ENCODE measurements at places on chromosomes 12 and 14. TPM values are rescaled to one million over a fixed set of nuclear protein-coding genes. Genes with fewer than 3 reads are reported as not detected.
A peak's percentile ranks its signal among the peaks of the same experiment; 100 is the strongest.

The SRRM4 gene
- not detected for total RNA-seq

- no peak for DNase-seq
Measured at GRCh38 chr14:89294060-89294459, 123.0 kb downstream of the FOXN3 start.

DNA sequence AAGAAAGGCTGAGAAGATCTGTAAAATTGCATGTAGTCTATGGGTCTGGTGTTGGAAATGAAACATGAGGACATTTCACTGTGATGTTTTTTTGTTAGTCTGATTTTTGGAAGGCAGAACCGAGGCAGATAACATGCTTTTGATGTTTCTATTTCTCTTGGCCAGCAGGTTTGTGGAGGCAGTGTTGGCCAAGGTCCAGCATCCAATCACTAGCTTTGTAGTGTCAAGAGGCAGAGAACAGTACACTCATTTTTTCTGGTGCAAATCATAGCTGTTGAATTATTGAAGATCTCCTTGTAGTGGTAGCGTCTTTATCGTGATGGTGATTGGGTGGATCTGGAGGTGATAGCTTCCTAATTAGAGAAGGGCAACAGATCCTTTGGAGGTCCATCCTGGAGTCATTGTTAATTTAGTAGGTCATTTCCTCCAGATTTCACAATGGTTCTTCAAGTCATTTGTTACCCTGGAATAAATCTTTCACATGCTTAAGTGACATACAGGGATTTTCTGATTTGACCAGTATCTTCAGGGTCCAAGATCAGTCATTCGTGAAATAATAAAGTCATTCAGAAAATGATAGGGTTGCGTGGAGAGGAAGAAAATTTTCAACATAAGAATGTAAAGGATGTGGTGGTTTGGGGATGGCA is 252.4 kb upstream of the CPNE8 start:
- no peak for DNase-seq

- DNase-seq = no peak
Measured at GRCh38 chr12:19709889-19710288, 270.6 kb downstream of the AEBP2 start.

DNA sequence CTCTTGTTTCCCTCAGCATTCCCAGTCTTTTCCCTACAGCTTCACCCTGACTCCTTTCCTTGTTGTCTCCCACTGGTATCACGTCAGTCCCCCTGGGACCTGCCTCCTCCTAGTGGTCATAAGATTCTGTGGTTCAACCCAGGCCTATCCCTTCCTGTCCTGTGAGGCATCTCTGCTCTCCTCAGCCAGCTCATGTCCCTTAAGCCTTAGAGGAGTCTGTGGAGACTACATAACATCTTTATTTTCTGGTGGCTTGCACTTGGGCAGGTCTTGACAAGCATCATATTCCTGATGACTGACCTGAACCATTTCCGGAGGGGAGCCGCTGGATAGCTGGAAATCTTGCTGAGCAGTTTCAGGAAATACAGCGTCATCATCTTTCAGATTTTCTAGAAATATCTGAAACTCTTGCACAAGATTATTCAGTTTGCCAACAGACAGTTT is 688 bp downstream of the C12orf71 start:
- no peak for DNase-seq

The IL22 gene
- not detected for total RNA-seq

GRCh38 chr12:1811948-1812291 is 8.4 kb upstream of the LRTM2 start:
- DNase-seq = no peak

GRCh38 chr12:9796346-9796745 is 30.9 kb upstream of the KLRF1 start:
- DNase-seq = no peak

The NFKBIA gene
- total RNA-seq = 37.0 TPM

The IAPP gene
- total RNA-seq = not detected

DNA sequence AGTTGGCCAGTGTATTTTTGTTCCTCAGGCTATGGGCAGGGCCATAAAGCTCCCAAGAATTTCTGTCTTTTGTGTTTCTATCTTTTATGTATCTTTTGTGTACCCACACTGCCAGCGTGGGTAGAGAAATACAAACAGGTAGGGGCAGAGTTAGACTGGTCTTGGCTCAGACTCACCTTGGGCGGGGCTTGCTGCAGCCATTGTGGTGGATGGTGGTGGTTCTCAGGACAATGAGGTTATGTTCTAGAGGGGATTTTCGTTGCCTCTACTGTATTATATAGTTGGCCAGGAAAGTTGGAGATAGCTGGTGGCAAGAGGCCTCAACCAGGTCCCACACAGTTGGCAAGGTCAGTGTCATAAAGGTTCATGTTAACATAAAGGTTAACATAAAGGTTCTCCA is 977.5 kb upstream of the LRFN5 start:
- no peak for DNase-seq

- no peak for DNase-seq
Measured at GRCh38 chr12:124450376-124450750, 117.0 kb downstream of the NCOR2 start.

GRCh38 chr14:100827101-100828021 is 1.4 kb downstream of the MEG3 start:
- no peak for DNase-seq

DNA sequence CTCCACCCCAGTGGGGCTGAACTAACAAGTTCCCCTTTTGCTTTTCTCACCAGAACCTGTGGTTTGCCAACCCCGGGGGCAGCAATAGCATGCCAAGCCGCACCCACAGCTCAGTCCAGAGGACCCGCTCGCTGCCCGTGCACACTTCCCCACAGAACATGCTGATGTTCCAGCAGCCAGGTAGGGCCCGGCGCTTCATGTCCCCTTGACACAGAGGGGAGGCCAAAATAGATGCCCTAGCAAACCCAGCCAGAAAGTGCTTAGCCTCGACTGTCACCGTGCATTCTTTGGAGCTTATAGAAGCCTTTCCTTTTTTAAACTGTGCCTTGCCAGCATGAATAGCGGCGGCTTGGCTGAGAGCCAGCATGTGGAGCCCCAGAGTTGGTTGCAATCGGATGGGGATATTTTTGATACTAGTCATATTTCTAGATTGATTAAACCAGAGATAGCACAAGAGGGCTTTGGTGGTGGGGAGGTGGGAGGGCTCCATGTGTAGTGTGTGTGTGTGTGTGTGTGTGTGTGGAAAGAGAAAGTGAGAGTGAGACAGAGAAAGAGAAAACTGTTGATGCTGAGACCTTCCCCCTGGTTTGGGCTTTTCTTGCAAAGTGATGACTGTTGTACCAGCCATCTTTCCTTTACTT is 126.1 kb downstream of the GCH1 start:
- DNase-seq = no peak

GRCh38 chr14:95699412-95699811 is 13.2 kb downstream of the TCL1B start:
- peak; percentile 50 for DNase-seq

DNA sequence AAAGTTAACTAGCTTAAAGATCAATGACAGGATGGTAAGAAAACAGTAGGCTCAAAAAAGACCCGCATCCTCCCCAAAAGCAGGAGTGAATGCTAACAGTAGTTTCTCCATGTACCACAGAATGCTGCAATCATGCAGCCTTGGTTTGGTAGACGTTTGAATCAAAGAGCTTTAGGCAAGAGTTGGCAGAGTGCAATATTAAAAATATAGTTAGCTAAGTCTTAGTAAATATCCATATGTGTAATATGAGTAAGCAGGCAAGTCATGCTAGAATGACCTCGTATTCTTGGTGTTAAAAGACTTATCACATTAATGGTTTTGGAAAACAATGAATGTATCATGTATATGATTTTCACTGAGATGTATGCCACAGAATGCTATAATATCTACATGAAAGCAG is 18.8 kb upstream of the KLRF1 start:
- DNase-seq = no peak

The FAIM2 gene
- 0.10 TPM for total RNA-seq

DNA sequence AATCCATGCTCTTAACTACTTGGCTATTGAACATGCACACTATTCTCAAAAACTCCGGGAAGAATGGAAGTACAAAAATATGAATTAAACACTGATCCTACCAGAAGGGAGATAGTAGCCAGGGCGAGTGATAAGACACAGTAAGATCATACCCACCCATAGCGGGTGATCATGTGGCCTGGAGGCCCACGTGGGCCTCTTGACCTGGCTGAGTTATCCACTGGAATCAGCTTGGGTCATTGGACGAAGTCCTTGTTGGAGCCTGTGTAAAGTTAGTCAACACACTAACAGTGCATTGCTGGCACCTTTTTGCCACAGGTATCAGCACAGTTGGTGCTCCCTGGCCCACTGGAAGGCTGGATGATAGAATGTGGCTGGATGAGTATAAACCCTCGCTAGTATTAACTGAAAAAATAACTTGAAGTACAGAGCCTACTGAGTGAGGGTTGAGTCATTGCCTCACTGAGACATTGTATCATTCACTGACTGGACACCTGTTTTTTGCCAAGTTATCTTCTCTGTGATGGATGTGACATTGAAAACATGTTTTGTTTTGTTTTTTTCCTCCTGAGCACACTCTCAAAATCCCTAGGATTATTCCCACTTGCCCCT is 149.2 kb upstream of the FUT8 start:
- no peak for DNase-seq

DNA sequence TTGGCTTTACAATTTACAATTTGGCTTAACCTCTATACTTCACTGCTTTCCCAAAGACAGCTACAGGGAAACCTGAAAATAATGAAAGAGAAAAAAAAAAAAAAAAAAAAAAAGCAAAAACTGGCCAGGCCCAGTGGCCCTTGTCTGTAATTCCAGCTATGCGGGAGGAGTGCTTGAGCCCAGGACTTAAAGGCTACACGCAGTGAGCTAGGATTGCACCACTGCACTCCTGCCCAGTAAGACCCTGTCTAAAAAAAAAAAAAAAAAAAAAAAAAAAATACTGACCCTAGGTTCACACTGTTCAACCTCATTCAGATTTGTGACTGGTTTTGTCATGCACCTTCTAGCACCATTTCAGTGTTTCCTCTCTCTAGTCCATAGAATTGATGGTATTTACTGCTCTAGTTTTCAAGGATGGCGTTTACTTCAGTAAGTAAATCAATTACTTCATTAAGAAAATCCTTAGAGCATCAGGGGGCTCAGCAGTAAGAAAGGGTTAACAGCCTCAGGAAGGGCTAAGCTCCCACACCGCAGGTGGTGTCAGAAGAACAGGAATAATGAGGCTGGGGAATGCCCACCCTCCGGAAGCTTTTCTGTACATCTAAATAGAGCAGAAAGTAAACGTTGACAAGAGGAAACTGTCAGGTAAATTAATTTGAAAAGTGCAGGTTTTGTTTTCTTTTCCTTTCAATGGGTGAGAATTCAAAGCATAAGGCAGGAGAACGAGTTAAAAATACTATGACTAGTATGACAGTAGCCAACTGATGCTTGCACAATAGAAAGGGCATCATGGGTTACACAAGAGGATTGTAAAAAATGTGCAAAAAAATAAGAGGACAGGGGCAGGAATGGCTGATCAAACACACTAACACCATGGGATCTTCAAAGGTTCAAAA is 115.0 kb upstream of the MDM1 start:
- no peak for DNase-seq

The CLEC2A gene
- not detected for total RNA-seq

The ACAD10 gene
- 33.1 TPM for total RNA-seq

GRCh38 chr12:43052441-43052840 is 462.9 kb upstream of the PRICKLE1 start:
- no peak for DNase-seq

- DNase-seq = no peak
Measured at GRCh38 chr14:39681782-39682399, 249.7 kb upstream of the FBXO33 start.

GRCh38 chr14:60656686-60657455 is 7.6 kb upstream of the SIX1 start:
- peak; percentile 94 for DNase-seq

- no peak for DNase-seq
Measured at GRCh38 chr14:97039717-97040363, 242.7 kb downstream of the VRK1 start.

- no peak for DNase-seq
Measured at GRCh38 chr14:105986894-105987284, 460.5 kb downstream of the TMEM121 start.

- DNase-seq = no peak
Measured at GRCh38 chr14:95137164-95137803, 20.0 kb downstream of the DICER1 start.

- no peak for DNase-seq
Measured at GRCh38 chr12:27592548-27592947, 68.5 kb downstream of the PPFIBP1 start.

The AQP2 gene
- not detected for total RNA-seq

DNA sequence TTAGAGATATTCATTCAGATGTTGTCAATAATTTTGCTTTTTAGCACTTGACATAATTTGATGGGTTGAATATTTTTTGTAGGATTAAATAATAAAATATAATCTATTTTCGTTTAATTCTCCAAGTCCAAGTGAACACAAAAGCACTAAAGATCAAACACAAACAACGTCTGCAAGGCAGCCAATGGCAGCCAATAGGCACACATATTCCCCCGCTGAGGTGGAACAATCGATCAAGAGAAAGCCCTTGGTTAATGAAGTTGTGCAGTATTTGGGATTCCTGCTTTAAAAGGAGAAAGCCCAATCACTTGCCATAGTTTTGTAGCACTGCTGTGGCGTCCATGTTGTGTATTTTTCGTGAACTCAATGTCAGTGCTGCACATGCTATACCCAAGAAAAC is 1.5 kb downstream of the DHRS7 start:
- DNase-seq = no peak

GRCh38 chr12:65323070-65323469 is 44.6 kb downstream of the MSRB3 start:
- DNase-seq = no peak

GRCh38 chr12:4806439-4807115 is 86.4 kb downstream of the GALNT8 start:
- DNase-seq = no peak

The TMEM119 gene
- total RNA-seq = not detected

DNA sequence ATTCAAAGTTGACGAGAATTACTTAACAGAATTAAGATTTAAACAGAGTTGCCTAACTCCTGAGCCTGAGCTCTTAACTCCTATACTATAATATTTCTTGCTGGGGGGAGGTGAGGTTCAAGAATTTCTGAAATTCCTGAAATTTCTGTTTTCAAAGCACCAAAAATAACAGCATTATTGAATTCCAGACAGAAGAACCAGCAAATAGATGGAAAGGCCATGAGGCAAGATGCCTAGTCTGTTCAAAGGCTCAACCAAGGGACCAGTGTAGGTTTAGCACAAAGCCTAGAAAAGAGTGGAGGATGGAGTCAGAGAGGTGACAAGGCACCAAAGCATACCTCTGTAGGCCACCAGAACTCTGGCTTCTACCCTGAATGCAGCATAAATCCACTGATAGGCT is 76.4 kb downstream of the PPP1R12A start:
- DNase-seq = no peak

GRCh38 chr14:72774141-72774540 is 119.8 kb downstream of the DPF3 start:
- no peak for DNase-seq

GRCh38 chr12:18430425-18431048 is 169.2 kb downstream of the PIK3C2G start:
- peak; percentile 29 for DNase-seq

The TM9SF1 gene
- total RNA-seq = 23.1 TPM

Data from OCI-LY7 (cell line).